ENCODE measurements at places on chromosomes 11 and 22. TPM values are rescaled to one million over a fixed set of nuclear protein-coding genes. Genes with fewer than 3 reads are reported as not detected.

- DNase-seq, result no peak
These were observed 52.5 kb downstream of the RRAS2 start for GRCh38 chr11:14306481-14306880.

GRCh38 chr11:46242041-46242951 lies 35.2 kb upstream of the CREB3L1 start:
- DNase-seq, result no peak

GRCh38 chr11:95720195-95720594 lies 69.4 kb downstream of the FAM76B start:
- no peak for DNase-seq

MMP7 gene
- total RNA-seq, result 30.4 TPM

- DNase-seq, result no peak
These were observed 38.1 kb downstream of the AMPD3 start for GRCh38 chr11:10493041-10493663.

All from lung (tissue), 17 donors.